ENCODE measurements at places on chromosomes 5 and 9.
A peak's percentile ranks its signal among the peaks of the same experiment; 100 is the strongest.

DNA sequence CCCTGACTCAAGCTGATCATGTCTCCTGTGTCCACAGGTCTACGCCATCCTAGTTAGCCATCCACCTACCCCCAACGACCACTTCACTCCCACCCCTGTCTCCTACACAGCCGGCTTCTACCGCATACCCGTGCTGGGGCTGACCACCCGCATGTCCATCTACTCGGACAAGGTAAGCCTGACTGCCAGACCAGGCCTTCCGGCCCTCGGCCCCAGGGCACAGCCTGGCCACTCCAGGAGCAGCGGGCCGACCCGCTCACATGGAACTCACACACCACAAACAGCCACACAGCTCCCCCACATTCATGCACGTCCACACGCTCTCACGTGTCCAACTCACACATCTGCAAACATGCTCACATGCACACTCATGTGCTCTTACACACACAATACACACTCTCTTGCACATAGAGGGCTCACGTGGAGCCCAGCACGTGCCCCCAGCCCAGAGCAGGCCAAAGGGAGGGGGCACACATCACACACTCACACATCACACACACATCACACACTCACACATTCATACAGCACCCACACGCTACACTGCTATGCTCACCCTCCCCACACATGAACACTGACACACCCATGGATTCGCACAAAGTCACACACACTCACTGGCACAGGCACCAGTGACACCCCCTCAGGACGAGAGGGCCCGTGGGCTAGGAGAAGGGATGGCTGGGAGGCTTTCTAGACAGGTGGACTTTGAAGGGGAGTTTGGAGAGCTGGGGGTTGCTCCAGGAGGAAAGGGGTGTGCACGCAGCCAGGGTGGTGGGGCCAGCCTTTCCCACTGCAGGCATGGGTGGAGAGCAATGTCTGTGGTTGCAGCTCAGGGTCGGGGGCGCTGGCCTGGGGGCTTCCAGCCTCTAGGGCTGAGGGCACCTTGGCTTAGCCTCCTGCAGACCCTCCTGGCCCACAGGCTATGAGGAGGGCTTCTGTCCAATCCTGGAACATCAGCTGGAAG lies 3.3 kb downstream of the GRIN1 start:
- DNase-seq, result no peak

- peak; percentile 7 for DNase-seq
These were observed 1.1 kb downstream of the TESK1 start for GRCh38 chr9:35606138-35606504.

DNA sequence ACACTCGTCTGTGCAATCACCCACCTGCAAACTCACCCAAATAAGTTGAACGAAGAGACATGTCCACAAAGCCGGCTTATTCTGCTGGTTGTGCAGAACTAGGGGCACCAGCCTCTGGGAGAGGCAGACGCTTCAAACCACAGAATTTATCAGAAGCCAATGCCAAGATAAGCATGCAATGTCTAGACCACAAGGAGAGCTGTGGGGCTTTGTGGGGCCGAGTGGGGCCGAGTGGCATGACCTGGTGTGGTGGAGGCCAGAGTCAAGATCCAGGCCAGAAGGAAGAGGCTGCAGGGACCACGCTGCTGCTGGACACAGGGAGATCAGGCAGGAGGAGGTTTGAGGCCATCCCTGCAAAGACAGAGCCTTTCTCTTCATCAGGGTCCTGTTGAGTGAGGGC lies 259.0 kb downstream of the IRX2 start:
- DNase-seq, result no peak

DNA sequence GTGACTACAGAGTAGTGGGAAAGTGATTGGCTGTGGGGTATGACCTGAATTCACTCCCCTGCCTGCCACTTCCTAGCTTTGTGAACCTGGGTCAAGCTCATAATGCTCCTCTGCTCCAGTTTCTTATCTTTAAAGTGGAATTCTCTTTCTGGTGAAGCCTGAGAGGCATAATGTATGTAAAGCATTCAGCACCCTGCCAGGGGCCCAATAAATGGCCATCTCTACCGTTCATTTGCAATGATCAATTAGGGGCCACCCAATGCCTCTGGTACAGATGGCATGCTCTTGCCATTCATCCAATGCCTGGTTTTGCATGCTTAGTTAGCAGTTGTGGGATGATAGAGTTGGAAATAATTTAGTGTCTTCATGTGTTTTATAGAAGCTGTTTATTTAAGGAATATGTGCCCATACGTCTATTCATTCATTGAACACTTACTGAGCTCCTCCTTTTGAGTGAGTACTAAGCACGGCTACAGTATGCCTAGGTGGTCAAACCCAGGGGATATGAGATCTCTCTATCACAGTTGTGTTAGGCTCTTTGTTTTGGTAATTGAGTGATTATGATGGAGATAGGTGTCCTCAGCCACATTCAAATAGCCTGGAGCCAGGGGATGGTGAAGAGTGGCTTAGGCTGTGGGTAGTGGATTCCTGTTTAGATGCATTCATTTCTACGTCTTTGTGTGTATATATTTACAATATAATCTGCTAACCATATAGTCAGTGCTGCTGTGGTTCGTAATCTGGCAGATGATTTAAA lies 15.3 kb downstream of the ZNF462 start:
- no peak for DNase-seq

DNA sequence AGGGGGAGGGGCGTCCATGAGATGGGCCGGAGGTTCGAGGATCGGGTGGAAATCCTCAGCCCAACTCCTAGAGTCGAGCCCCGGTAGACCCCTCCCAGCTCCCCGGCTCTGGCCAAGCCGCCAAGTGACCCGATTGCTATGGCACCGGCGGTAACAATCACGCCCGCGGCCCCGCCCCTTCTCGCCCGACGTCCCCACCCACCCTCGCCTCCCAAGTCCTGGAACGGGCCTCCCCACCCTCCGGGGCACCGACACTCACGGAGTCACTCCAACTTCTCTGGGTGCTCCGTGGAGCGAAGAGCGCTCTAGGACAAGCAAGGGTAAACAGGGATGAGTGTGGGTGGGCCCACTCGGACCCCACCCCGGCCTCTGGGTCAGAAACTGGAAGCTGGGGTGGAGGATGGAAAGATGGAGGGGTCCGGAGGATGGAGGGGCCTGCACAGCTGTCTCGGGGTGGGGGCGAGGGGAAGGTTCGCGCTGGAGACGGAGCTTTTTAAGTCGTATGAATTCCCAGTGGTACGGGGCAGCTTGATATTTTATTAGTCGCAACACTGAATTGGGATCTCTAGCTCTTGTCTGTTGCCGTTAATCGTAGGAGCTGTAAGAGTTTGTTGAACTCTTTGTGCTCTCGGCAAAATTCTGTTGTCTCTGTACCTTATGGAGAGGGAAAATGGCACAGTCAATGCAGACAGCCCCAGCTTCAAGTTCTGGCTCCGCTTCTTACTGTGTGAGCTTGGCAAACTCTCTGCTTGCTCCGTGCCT lies at the start of gene SPACA9:
Gene SPACA9 (plus strand): TSS at position 204 of the 762 bp plus-strand sequence. CDS start 5,050 bp downstream, outside the sequence.
- no peak for DNase-seq

- DNase-seq, result no peak
These were observed 28.4 kb upstream of the SSBP2 start for GRCh38 chr5:81779125-81779915.
